Stimulated activated CD4-positive, alpha-beta T cell treated with anti-CD3 and anti-CD28 coated beads, Interleukin-15, amount 100 ng/mL, for 24 hours (primary cell): ENCODE measurements at places on chromosomes 2 and 18.
A peak's percentile ranks its signal among the peaks of the same experiment; 100 is the strongest.

DNA sequence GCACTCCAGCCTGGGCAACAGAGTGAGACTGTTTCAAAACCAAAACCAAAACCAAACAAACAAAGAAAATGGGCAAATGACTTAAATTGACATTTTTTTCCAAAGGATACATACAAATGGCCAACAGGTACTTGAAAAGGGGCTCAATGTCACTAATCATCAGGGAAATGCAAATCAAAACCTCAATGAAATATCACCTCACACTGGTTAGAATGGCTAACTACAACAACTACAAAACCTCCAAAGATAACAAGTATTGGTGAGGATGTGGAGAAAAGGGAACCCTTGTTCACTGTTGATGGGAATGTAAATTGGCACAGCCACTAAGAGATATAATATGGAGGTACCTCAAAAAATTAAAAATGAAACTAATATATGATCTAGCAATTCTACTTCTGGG lies 213.2 kb upstream of the HS6ST1 start:
- no peak for DNase-seq

DNA sequence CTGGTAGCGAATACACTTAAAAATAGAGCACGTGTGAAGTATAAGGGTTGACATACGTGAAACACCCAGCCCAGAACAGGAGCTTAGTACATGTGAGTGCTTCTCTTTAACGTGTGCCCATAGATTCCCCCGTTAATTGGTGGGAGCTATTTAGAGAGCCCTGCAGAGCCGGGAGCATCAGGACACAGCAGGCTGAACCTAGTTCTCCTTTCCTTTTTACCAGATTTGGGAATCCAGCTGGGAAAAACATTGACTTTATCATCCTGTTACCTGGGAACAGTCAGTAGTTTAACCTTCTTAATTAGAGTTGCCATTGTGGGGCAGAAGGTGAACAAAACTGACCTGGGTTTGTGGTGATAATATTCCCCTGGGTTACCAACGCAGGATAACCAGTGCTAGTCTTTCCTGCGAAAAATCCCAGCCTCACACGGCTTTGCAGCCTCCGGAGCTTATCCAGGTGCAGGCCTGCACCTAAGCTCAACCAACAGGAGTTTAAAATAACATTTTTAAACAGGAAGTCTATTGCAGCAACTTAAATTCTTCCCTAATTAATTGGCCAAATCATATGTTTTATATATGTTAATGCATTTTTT lies 78.1 kb upstream of the SPTBN1 start:
- no peak for DNase-seq

DNA sequence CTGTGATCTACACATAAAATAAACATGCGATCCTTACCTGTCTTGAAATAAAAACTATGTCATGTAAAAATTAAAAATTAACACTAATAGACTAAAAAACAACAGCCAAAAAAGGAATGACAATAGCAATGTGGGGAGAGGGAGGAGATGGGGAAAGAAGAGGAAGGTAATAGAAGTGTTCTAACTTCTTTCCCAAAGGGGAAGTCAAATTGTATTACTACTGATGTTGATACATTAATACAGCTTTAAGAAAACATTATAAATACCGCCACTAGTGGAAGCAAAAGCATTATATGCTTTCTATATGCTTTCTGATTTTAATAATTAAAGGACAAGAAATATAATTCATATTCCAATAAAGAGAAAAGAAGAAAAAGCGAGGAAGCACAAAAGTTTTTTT lies 22.2 kb downstream of the ZNF516 start:
- no peak for DNase-seq

GRCh38 chr18:58005011-58005410 lies 39.0 kb upstream of the NEDD4L start:
- DNase-seq, result no peak

DNA sequence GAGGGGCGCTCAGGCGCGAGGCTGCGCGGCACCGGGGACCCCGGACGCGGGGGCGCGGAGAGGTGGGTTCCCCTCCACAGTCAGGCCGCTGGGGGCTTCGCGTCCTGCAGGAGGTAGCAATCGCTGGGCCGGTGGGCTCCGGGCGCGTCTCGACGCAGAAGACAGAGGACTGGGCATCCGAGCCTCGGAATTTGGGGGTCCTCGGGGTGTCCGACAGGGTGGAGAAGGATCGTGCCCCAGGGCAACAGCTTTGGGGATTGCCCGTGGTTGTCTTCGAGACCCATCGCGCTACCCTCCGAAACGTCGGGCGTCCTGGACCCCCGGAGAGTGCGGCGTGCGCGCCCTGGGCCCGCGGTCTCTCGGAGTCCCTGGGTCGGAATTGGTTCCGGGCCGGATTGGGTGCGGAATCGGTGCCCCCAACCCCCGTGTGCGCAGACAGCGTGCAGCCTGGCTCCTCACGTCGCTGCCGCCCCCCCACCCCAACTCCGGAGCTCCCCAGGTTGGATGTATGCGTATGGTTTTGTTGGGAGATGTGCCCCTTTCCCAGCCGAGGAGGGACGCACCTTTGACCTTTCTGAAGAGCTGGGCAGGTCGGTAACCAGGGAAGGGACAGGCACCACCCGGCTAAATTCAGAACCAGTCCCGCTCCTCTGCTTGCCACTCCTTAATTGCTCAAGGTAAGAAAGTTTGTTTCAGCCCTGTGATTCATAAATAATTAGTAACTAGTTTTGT lies 750 bp downstream of the NPAS2 start:
- DNase-seq, result peak; percentile 24

- no peak for DNase-seq
Measured at GRCh38 chr2:99899882-99900281, 242.5 kb downstream of the AFF3 start.

DNA sequence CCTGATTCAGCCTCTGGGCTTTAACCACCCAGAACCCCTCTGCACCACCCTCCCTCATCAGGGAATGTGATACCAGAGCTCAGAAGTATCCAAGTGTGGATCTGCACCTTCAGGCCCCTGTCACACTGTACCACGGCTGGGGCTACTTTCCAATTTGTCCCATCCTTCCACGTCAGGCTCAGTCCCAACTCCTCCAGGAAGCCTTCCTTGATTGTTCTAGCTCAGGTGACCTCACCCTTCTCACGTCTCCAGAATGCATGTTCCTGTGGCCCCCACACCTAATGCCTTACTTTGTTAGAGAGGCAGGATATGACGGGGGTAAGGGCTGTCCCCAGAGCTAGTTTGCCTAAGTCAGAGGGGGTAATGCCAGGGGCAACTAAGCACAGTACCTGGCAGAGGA lies 134.3 kb downstream of the TFCP2L1 start:
- no peak for DNase-seq

- no peak for DNase-seq
Measured at GRCh38 chr2:222490131-222490530, 65.8 kb downstream of the SGPP2 start.

DNA sequence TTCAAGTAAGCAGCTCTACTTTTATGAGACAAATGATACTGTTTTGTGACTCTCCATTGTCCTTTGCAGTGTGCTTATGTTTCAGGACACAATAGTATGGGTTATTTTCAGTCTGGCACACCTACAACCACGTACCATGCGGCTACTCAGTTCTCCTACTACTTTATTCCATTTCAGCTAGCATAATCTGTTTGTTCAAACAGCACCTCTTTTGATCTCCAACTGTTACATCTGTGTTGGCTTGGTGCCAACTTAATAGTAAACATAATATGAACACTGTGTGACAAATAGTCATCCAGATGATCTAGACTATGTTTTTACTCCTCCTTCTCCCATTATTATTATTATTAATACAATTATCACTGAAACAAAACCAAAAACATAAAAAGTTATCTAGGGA lies 40.5 kb downstream of the MYO3B start:
- no peak for DNase-seq

GRCh38 chr2:194745557-194746146 lies 911.4 kb upstream of the SLC39A10 start:
- DNase-seq, result no peak

GRCh38 chr2:25692143-25692542 lies 18.8 kb upstream of the DTNB start:
- no peak for DNase-seq

DNA sequence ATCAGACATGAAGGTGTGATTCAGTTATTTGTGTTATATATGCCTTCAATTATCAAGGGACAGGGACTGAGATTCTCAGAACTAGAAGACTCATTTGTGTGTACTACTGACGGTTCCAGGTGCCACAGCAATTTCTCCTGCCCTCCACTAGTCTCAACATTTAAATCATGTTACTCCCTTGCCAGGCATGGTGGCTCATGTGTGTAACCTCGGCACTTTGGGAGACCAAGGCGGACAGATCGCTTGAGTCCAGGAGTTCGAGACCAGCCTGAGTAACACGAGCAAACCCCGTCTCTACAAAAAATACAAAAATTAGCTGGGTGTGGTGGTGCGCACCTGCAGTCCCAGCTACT lies 1.1 kb downstream of the CNDP2 start:
- no peak for DNase-seq

DNA sequence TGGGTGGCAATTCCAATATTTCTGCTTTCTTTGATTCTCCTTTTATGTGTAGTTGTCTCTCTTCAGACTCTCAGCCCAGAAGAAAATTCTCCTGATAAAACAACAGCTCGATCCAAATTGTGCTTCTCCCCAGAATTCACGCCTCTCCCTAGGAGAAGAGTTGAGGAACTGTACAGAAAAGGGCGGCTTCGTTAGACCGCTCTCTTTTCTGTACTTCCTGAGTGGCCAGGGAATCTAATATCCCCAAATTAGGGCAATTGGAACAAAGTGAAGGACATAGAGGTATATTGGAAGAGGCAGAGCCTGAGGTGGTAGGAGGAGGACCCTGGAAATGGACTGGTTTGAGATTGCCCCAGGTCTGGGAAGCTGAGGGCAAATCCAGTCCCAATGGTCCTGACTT lies 5.6 kb downstream of the ADCYAP1 start:
- no peak for DNase-seq

DNA sequence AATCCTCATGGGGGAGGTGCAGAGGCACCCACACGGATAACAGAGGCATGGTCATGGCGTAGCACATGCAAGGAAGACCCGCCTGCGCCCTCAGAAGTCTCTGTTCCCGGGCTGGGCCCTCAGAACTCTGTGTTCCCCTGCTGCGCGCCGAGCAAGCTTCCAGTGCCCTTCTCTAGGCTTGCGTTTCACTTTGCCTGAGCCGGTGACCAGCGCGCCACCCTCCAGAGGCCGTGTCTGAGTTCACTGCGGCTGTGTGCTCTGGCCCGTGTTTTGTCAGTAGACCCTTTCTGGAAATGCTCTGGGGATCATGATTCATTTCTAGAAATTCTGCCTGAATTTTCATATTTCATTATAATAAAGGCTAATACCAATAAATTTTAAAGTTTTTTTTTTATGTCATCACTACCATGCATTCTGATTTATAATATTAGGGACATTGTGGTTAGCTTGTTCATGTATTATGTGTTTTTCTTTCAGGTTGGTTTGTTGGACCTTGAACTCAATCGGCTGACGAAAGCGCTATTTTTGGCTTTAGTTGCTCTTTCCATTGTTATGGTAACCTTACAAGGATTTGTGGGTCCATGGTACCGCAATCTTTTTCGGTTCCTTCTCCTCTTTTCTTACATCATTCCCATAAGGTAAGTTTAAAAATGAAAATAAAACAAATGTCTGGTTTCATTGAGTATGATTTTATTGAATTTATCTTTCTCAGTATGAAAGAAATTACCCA lies 142.7 kb upstream of the NFATC1 start:
- no peak for DNase-seq

DNA sequence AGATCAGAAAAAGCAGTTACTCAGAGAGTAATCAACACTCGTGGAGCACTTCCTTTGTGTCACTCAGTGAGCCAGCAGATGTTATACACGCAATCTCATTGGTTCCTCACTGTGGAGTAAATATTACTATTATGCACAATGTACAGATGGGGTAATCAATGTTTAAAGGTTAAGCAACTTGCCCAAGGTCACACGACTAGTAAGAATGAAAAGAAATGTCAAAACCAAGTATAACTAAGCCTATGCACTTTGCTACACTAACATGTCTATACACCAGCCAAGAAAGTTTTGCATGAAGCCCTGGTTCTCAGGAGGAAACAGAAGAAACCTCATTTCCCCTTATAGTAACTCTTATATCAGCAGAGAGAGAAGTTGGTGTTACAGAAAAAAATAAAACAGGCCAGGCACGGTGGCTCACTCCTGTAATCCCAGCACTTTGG lies 5.4 kb downstream of the METTL21A start:
- no peak for DNase-seq

DNA sequence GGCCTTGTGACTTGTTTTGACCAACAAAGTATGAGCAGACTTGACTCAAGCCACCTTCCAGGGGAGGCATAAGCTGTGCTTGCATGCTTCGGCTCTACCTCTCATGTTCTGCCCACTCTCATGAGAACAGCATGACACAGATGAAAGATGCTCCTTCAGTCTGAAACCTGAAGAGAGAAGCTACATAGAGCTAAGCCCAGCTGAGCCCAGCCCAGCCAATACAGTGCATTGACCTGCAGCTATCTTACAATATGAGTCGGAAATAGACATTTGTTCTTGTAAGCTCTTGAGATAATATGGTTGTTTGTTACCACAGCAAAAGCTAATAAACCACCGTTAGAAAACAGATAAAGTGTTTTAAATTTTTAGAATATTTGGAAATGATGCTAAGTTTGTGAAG lies 426.7 kb upstream of the PKDCC start:
- no peak for DNase-seq

DNA sequence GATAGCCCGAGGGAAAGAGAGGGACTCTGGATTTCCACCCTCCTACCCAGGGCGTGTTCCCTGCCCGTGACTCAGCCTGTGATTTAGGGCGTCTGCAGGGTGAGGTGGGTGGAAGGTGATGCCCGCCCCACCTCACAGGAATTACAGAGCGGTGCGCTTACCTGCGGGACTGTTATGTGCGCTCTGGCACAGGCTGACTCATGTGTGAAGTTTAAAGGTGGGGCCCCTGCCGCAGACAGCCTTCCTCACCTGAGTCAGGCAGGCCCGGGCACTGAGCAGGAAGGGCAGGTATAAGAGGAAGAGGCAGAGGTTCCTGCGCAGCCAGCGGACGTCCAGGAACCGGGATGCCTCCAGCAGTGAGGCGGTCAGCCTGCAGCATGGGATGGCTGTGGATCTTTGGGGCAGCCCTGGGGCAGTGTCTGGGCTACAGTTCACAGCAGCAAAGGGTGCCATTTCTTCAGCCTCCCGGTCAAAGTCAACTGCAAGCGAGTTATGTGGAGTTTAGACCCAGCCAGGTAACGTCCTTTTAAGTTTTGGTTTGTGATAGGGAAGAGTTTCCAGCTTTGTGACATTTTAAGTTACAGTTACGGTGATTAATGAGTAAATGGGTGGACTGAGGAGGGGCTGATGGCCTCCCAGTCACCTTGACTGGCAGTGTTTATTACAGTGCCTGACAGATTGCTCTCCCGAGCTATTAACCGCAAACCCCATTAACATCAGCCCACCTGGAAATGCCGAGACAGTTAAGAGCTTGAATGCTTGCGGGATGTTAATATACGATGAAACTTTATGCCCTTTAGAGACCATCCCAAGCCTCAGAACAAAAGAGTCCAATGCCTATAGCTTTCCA lies 141.6 kb upstream of the TTC39C start:
- DNase-seq, result peak; percentile 17
